CD4-positive, alpha-beta T cell treated with Interleukin-2 at 100 ng/mL for 4 hours (primary cell): ENCODE measurements at places on chromosomes 2 and 18.

GRCh38 chr18:52682260-52682659 lies 342.3 kb downstream of the DCC start:
- DNase-seq = no peak

GRCh38 chr2:197097578-197098366 lies 171.3 kb upstream of the PGAP1 start:
- DNase-seq = no peak

DNA sequence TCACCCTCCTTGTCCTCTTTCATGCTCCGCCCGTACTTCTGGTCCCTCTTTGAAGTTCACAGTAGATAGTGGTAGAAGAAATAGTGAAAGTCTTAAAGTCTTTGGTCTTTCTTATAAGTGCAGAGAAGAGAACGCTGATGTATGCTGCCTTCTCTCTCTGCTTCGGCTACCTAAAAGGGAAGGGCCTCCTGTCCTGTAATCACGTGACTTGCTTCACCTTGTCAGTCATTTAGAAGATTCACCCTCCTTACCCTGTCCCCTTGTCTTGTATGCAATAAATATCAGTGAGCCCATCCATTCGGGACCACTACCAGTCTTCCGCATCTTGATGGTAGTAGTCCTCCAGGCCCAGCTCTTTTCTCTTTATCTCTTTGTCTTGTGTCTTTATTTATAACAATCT lies 144.6 kb downstream of the ARL4C start:
- no peak for DNase-seq

GRCh38 chr2:30428827-30429461 lies 18.1 kb upstream of the LCLAT1 start:
- DNase-seq = no peak

GRCh38 chr2:14634489-14635390 lies 2.2 kb downstream of the LRATD1 start:
- DNase-seq = no peak

DNA sequence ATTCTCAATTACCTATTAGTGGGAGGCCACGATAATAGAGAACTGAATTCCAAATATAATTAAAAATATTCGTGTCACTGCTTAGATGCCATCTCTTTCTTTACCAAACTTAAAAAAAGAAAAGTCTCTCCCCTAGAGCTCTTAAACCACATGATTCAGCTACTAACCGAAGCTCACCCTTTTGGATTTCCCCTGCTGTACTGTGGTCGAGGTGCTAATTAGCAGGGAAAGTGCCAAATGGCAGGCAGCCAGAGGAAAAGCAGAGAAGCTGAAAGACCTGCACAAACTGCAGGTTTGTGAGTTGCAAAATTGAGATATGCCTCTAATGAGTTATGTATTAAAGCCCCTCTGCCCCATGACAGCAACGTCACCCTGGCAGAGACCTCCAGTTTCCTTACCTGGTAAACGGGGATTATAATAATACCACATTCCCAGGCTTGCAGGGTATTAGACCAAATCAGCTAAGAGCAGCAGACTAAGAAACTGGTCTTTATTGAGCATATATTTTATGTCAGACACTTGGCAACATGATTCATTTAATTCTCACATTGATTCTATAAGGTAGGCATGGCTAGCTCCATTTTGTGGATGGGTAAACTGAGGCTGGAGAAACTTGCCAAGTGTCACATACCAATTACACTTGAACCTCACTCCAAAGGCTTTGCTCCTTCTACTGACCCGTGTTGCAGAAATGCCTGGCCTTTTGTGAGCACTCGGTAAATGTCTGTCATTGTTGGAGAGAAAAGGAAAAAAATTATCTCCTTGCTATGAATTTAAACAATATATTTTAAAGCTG lies 259.7 kb downstream of the LPIN1 start:
- DNase-seq = peak; percentile 74

DNA sequence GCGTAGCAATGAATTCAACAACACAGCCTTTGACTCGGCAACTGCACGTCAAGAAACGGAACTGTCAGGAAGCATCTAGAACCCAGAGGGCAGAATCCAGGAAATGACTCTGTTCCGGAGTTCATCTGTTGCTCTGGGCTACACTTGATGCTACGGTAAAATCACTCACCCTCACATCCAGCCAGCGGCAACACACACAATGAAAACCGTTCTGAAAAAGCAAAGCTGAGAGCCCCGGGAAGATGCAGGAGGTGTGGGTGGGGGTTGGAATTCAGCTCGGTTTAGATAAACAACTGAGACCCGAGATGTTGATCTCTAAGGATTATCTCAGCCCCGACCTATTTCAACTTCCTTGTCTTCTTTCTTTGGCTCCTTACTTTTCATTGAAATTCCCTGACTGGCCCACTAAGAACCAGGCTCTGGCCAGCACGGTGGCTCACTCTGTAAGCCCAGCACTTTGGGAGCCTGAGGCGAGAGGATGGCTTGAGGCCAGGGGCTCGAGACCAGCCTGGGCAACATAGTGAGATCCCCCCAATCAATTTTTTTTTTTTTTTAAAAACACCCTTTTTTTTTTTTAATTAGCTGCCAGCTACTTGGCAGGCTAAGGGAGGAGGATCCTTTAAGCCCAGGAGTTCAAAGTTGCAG lies 13.3 kb upstream of the RAB17 start:
- peak; percentile 69 for DNase-seq

- DNase-seq = no peak
Measured at GRCh38 chr2:188322569-188323551, 31.2 kb downstream of the GULP1 start.

GRCh38 chr2:230684270-230685168 lies 28.1 kb upstream of the CAB39 start:
- DNase-seq = no peak

DNA sequence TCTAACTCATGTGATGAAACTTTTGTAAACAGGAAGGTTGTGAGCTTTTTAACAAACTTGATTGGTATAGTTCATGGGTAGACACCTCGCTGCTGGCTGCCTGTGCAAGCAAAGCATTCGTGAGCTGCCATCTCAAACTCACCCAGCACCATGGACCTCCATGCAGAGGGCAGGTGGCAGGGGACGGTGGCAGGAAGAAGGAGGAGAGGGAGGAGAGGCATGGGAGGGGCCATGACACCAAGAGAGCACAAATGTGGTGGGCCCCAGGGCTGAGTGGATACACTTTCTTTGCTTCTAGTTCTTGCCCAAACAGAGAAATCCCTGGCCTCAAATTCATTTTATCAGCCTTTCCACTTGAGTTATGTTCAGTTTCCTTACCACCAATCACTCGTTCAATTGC lies 29.1 kb downstream of the AFG3L2 start:
- no peak for DNase-seq

- DNase-seq = peak; percentile 67
Measured at GRCh38 chr2:136057023-136057801, 60.7 kb downstream of the CXCR4 start.

GRCh38 chr2:1226766-1227165 lies 186.5 kb upstream of the TPO start:
- DNase-seq = no peak

DNA sequence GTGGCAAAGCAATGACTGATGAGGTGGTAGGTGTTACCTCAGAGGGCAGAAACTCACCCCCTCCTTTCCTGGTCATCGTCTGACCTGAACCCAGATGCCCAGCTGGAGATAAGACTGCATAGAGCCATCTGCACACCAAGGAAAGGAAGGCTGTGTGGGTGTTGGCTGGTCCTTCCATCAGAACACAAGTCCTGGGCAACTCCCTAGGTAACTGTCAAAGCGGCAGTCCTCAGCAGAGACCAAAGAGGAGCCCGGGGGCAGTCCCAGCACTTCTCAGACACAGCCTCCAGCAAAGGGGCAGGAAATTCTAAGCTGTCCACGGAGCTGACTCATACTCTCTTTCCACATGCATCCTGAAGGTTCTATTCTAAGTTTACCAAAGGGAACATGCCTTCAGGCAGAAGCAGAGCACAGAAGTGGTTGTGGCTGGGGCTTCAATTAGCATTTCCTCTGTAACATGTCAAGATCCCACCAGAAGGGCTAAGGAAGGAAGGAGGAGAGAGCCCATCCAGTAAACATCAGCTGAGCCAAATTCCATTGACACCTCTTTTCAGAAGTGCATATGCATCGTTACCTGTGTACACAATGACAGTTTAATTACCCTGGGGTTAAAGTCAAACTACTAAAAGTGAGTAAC lies 54.7 kb downstream of the SPRED2 start:
- no peak for DNase-seq

GRCh38 chr2:53058526-53058925 lies 709.1 kb upstream of the CHAC2 start:
- no peak for DNase-seq

DNA sequence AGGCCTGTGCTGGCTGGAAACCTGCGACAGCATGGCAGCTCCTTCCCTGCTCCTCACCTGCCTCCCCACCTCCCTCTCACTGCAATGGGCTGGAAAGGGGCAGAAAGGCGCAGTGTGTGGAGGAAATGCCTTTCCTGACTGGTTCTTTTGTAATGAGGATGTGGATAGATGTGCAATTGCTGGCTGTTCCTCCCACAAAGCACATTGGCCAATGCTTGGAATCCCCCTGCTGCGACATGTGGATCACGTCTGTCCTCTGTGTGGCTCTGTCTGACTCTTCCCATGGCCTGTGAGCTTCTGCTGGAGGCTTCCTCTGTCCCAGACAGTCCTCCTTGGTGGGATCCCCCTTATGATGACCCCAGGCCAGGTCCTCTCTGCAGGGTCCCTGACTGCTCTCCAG lies 172.5 kb downstream of the NCK2 start:
- DNase-seq = no peak

DNA sequence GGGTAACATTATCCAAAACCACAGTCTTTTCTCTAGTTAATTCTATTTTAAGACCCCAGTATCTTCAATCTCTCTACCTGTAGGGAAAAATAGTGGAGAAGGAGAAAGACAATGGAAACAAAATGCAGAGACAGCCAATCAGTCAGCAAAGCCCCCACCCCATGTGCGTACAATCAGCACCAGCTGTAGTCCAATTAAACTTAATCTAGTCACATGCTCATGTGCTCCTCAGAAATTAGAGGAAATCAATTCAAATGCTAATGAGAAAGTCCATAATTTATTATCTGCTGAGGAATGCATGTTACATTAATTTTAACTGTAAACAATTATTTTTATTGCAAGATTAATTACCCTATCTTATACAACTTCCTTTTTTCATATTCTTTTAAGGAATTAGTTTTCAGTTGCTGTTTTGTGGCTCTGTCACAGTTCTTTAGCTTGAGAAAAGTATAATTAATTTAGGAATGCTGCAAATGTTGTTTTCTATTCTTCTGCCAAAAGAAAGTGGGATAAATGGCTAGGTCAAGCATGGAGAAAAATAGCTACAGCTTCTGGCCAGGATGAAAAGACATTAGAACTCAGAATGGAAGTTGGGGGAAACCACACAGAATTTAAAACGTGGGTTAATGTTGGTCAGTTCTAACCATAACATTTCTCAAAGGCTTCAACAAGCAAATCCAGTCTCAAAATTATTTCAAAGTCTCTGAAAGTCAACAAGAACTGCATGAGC lies 232.4 kb upstream of the HNRNPA3 start:
- no peak for DNase-seq

DNA sequence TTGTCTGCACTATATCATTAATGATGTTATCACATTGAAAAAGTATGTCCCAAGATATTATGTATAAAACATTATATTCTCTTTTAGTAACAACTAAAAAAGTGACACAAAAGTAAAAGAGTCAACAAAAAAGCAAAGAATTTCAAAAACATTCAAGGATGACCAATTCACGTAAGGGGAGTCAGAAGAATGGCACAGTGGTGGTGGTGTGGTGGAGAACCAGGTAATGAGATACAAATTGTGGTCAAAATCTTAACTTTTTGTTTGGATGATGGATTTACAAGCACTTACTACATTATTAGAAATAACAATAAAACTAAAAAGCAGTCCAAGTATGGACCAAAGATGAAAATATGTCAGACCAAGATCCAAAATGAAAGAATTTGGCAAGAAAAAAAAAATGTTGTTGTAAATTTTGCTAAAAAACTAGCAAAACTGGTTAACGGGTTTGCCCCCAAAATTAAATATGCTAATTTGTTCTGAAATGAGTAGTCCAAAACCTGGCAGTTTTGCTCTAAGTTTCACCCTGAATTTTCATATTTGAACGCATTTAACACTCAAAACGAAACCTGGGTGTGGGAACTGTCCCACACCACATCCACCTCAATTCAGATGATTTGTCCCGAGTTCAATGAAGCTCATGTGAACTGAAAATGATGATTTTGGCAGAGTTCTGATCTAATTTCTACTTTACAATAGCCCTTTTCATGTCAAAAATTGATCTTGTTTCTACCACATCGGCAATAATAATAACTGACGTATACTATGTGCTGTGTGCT lies 135.8 kb downstream of the IKZF2 start:
- DNase-seq = peak; percentile 38
